ENCODE measurements at places on chromosomes 3 and 15.

- no peak for DNase-seq
These were observed 99.5 kb downstream of the APBA2 start for GRCh38 chr15:28985316-28985645.

DNA sequence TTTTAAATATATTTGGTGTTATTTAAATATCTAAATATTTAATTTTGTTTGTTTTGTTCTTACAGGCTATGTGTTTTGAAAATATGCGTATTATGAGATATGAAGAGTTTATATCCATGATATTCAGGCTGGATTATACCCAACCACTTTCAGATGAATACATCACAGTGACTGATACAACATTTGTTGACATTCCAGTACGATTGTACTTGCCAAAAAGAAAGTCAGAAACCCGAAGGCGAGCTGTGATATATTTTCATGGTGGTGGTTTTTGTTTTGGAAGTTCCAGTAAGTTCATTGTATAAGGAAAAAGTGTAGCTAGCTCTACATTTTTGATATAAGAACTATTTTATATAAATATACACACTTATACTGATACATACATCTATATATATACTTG is 6.9 kb downstream of the AADACL2 start:
- DNase-seq: no peak

- DNase-seq: no peak
These were observed 795 bp upstream of the MYNN start for GRCh38 chr3:169772305-169772896.

GRCh38 chr3:172581757-172582166 is 58.5 kb upstream of the TNFSF10 start:
- no peak for DNase-seq

DNA sequence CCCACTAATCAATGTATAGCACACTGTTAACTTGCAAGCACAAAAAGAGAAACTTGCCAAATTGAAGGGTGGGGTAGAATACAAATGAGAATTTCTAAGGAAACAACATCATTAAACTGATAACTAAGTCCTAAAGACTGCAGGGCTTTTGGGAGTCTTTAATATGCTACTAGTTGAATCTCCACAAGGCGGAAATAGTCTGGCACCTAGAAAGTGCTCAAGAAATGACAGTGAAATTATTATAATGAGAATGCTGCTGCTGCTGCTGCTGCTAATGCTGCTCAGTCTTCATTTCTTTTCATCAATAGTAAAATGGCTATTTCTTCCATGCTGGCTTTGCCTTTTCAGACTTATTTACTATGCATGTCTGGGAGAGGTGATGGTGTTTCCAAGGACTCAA is 91.8 kb downstream of the BTD start:
- DNase-seq: no peak

GRCh38 chr3:140585828-140586227 is 92.0 kb upstream of the TRIM42 start:
- DNase-seq: peak; percentile 82

DNA sequence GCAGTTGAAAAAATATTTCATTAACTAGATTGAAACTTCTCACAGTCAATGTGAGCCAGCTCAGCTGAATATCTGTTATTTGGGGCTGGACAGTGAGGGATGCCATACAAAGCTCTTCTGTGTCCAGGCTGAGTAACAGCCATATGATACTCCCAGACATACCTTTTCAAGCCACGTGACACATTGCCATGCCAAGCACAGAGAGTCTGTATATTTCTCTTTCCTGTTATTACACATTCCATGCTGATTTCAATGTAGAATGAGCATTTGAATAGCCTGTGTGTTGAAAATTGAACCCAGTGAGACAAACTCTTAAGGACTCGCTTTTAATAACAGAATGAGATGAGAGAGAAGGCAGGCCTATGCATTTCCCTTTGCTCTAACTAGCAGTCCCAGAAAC is 334.7 kb upstream of the RASGRP1 start:
- DNase-seq: no peak

DNA sequence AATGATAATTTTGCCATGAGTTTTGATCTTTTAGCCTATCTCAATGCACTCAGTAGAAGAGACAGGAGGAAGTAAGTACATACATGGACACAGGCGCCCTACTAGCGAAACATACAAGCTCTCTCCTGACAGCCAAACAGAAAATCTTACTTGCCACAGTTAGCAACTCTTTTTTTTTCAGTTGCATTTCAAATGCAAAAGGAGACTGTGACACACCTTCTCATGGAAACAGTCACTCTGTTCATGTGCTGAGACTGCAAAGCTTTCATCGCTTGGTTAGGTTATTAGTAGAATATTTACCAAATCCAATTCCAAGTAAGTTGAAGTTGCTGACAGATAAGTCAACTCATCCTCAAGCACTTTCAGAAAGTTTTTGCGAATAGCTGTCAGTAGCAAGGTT is 223.3 kb downstream of the FOXP1 start:
- no peak for DNase-seq

DNA sequence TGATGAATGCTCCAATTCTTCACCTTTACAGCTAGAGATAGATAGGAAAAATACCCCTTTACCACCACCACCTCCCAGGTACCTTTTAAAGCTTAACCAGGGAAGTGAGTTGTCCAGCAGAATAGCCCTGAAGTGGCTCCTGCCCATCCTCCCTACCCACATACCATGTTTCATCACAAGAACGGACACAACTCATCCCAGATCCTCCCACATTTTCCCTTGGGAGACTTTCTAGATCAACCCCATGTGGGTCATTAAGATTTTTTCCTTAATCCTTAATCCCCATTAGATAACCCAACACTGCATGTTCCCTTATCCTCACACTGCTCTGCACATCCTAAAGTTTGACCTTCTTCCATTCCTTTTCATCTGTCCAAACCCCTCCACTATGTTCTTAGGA is 69.3 kb downstream of the CHST2 start:
- no peak for DNase-seq

- peak; percentile 66 for DNase-seq
These were observed 724.8 kb upstream of the CFAP20DC start for GRCh38 chr3:59774634-59775033.

DNA sequence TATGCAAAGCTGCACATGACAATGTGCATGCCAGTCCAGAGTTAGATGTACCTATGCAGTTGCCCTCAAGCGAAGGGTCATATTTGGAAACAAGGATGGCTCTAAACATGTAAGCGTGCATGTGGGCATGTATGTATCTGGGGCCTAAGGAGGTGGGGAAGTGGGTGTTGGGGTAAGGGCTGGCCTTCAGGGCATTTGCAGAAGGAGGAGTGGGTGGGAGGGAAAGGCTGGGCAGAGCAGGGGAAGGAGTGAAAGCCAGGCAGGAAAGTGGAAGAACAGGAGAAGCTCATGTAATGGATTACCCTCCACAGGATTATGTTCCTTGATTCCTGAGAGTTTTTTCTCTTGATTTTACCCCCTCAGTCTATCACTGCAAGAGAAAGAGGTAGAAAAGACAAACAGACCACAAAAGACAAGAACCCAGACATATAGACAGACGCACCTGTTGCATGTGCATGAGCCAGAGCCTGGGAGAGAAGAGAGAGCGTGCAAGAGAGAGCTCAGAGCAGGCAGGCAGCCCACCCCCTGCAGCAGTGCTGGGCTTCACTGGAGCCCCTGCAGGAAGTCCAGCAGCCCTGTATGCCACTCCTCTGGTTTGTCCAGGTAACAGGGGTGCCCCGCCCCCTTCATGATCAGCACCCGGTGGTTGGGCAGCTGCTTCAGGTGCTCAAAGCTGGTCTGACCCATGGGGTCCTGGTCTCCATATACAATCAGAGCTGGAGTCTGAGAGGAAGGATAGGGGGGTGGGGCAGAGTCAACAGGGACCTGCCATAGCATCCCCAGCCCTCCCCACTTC is 1.8 kb upstream of the PCBP4 start:
- no peak for DNase-seq

GRCh38 chr3:157566596-157566995 is 63.4 kb upstream of the VEPH1 start:
- DNase-seq: no peak

DNA sequence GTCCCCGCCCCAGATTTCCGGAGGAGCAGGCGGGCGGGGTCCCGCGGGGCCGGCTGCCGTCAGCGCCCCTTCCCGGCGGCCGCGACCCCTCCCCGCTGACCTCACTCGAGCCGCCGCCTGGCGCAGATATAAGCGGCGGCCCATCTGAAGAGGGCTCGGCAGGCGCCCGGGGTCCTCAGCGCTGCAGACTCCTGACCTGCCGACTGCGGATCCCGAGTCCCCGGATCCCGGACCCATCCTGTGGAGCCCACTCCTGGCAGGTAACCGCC is at the start of gene TRH:
Gene TRH (plus strand): TSS at position 157 of the 269 bp plus-strand sequence. CDS start 1,097 bp downstream, outside the sequence.
- DNase-seq: no peak

DNA sequence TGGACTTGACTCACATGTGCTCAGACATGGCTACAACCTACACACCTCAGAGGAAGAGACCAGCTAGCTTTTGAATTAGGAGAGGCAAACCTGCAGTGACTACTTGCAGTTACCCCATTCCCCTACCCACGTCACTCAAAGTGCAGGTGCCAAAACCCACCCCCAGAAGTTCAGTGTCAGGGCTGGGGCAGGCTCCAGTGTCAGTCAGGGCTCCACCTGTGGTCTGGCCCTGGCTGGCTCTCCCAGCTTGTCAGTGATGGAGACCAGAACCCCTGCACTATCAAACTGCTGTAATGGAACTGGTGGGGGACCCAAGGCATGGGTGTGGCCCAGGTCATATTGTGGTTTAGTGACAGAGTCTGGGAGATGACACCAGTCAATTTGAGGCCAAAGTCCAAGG is 32.6 kb upstream of the SLC41A3 start:
- DNase-seq: no peak

GRCh38 chr15:38002883-38003477 is 68.5 kb downstream of the TMCO5A start:
- DNase-seq: peak; percentile 68

DNA sequence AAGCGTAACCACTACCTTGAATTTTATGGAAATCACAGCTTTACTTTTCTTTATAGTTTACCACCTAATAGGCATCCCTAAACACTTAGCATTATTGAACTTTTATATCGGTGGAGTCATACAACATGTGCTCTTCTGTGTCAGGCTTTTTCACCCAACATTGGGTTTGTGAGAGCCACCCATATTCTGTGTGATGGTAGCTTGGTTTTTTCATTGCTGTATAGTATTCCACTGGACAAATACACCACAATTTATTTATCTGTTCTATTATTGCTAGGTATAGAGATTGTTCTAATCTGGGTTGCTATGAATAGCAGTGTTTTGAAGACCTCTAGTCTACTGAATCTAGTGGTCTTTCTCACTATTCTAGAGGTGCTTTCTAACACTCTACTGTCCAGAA is 31.6 kb upstream of the ATP1B3 start:
- DNase-seq: no peak

DNA sequence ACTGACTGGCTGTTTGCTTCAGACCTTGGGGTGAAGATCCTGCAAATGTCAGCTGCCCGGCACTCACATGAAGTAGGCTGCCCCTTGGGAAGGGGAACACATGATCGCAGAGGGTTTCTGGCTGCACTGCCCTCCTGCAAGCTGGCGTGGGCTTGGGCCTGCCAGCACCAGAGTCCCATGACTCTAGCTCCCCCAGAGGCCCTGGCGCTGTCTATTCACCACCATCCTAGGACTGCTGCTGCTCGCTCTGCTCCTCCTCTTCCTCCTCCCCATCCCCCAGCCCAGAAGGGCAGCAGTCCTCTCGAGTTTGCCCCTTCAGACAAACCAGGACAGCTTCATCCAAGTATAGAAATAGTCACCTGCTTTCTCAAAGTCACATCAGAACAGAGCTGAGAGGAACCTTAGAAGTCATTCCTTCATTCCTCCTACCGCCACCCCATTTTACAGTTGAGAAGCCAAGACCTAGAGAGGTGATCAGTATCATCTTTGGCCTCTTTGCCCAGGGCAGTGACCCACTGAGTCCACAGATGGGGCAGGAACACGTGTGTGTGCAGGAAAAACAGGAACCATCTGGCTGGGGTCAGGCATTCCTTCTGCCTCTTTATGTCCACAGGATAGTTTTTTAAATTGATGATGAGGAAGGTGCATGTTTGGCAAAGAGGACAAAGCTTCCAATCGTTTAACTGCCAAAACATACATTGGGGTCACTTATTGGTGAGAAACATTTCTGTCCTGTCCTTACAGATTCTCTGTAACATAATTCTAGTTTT is 13.2 kb downstream of the DPH3 start:
- no peak for DNase-seq

GRCh38 chr15:52113708-52114107 is 1.1 kb upstream of the BCL2L10 start:
- no peak for DNase-seq

DNA sequence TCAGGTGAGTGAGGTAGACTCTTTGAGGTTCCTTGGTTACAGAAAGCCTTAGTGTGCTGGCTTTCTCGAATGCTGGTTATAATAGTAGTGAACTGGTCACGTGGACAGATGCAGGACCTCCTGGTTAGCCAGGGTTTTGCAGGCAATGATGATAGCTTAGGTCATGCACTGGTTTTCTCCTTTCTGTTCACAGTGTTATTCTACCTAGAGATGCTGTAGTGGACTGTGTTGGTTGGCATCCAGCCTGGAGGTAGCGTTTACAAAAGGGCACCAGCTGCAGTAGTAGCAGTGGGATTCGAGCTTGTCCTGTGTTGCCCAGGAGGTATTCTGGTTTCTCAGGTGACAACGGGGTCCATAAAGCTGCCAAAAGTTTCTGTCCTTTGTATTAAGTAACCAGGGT is 27.0 kb downstream of the PCCB start:
- DNase-seq: no peak

- DNase-seq: peak; percentile 69
These were observed 170.2 kb upstream of the TPRG1 start for GRCh38 chr3:189001559-189001958.

DNA sequence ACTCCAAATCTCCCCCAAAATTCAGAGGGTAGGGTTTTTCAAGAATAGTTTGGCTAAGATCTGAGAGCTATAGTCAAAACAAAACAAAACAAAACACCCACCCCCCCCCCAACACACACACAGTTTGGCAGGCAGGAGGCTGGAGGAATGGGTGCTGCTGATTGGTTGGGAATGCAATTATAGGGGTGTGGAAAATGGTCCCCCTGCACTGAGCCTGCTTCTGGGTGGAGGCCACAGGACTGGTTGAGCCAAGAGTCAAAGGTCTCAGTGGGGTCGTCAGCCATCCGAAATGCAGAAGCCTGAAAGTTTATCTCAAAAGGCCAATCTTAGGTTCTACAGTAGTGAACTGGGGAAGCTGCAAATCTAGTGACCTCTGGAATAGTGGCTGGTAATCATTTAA is 2.5 kb upstream of the HACD2 start:
- no peak for DNase-seq
